ENCODE measurements at places on chromosomes 11 and 22.

- peak; percentile 4 for DNase-seq
Observed at GRCh38 chr11:44403587-44404273, 93.8 kb upstream of the ALX4 start.

- no peak for DNase-seq
Observed at GRCh38 chr11:120907971-120908370, 115.9 kb upstream of the TBCEL start.

- DNase-seq: no peak
Observed at GRCh38 chr11:18223591-18224387, 12.8 kb downstream of the SAA4 start.

- DNase-seq: no peak
Observed at GRCh38 chr11:1479678-1480118, 6.9 kb downstream of the MOB2 start.

- DNase-seq: peak; percentile 38
Observed at GRCh38 chr22:24284747-24285203, 14.1 kb downstream of the SPECC1L start.

GRCh38 chr11:23111527-23111926 lies 251.3 kb upstream of the CCDC179 start:
- DNase-seq: no peak

DNA sequence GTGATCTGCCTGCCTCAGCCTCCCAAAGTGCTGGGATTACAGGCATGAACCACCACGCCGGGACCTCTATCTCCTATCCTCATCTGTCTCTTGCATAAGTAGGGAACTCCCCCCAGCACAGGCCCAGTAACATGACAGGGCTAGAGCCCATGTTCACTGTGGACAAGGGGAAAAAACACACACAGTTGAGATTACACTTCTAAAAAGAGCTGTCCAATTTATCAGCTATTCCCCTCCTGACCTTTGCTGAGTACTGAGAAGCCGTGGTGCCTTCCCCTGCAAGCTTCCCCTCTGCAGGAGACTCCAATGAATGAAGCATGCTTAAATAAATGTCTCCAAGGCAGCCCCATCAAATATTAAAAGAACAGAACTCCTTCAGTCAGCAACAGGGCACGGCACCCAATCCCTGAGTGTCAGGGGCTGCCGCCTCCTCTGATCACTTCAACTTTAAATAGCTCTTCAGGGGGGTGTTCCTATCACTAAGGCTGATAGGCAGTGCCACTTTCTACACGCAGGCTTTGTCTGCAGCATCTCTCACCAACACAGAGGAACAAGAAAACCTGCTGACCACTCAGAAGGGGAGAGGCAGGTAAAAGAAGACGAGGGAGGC lies 385.5 kb downstream of the OPCML start:
- no peak for DNase-seq

DNA sequence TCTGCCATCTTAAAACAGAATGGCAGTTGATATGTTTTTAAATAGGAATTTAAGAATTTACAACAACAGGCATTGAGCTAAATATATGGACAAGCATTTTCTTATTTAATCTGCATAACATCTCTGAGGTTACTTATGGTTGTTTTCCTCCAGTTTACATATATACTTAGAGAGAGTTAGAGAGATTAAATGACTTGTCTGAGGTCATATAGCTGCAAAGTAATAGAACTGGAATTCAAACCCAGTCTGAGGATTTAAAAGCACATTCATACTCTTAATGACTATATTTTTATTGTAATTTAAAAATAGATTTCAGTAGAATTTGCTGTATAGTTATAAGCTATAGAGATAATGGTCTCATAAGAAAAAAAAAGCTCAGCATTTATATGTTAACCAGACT lies 81.4 kb upstream of the GRIK4 start:
- DNase-seq: no peak

DNA sequence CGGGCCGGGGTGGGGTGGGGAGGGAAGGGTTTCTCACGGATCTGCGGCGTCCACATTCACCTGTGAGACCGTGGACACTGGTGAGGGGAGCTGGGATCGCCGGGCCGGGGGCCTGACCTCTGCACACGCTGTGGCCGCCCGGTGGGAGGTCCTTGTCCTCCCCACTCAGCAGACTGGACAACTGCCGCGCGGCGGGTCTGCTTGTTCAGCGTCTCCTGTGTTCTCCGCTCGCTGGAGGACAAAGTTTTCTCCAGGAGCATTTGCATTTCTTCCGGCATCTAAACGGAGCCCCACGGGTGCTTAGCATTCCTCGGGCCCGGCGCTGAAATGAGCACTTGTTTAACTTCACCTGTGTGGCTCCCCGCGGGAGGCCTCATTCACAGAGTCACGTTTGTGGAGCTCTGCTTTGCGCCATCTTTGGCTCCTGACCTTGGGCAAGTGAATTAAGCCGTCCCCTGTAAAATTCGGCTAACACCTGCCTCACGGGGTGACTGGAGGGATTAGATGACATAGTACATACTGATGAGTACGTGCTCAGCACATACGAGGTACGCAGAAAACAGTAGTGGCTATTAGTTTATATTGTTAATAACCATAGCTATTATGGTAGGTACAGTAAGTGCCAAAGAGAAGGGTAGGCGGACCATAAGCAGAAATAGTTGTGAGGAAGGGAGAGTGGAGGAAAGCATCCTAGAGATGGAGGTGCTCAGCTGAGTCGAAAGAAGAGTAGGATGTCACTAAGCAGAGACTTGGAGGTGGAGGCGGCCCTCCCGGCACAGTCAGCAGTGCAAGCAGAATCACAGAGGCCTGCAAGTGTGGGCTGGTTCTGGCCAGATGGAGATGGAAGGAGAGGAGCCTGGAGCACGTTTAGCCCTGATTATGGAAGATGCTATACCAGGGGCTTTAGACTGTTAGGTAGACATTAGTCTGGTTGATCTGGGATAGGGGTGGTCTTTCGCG lies 885 bp downstream of the TRMU start:
- no peak for DNase-seq

DNA sequence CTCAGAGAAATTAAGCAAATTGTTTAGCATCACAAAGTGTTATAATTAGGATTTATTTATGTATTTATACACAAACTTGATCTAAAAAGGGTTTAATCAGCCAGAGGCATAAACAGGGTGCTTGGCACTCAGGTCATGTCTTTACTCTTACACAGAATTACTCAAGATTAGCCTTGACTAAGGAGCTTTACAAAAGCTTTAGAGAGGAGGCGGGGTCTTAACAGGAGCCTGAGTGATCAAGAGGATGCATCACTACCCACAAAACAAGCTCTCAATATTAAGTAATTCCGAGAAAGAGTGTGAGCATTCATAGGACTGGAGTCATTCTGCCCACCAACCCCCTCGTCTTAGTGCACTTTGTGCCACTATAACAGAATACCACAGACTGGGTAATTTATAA lies 103.0 kb downstream of the SPATA19 start:
- DNase-seq: no peak

DNA sequence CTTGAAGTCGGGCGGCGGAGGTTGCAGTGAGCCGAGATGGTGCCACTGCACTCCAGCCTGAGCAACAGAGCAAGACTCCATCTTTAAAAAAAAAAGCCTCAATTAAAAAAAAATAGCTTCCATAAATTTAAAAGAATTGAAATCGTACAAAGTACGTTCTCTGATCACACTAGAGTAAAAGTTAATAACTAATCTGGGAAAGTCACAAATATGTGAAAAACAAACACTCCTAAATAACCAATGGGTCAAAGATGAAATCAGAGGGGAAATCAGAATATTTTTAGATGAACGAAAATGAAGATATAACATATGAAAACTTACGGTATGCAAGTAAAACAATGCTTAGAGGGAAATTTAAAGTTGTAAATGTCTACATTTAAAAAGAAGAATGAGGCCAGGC lies 19.8 kb downstream of the NEFH start:
- no peak for DNase-seq
